Activated T-cell treated with anti-CD3 and anti-CD28 coated beads for 48 hours (primary cell): ENCODE measurements at places on chromosomes 7 and 10.
A peak's percentile ranks its signal among the peaks of the same experiment; 100 is the strongest.

- no peak for DNase-seq
Observed at GRCh38 chr10:102434394-102435132, 2.2 kb upstream of the CUEDC2 start.

- DNase-seq, result no peak
Observed at GRCh38 chr10:9515922-9516321, 1461.4 kb downstream of the GATA3 start.

DNA sequence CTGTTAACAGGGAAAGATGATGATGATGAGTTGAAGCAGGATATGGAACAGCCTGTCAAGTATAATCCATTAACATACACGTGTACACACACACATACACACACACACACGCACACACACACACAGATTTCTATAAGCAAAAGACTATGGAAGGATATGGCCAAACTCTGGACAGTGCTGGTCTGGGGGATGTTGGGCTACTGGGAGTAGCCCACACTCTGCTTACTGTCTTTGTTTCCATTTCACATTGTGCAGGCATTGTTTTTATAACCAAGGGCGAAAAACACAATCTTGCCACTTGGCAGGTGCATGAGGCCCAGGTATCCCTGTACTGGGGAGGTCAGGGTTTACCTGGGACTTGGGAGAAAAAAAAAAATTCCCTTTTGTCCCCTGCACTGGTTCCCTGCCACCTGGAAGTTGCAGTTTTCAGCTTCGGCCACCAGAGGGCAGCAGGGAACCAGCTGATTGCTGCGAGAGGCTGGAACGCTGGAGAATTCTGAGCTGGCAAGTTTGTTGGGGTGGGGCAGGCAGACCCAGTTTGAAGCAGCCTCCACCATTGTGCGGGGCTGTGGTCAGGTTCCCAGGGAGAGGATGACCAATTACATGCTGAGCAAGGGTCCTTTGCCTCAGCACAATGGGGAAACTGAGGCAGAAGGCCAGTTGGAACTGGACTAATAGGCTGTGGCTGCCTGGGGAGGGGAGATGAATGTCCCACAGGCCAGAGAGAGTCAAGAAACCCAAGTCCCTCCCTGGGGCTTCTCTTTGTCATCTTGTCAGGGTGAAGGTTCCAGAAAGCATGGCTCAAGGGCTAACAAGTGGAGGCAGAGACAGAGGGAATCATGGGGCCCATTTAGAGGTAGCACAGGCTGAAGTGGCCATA, 27.3 kb downstream of the PPIF start:
- peak; percentile 66 for DNase-seq

GRCh38 chr7:36440880-36441279, 51.2 kb downstream of the ANLN start:
- DNase-seq, result no peak

- no peak for DNase-seq
Observed at GRCh38 chr10:19570991-19571390, 245.2 kb upstream of the PLXDC2 start.

- DNase-seq, result peak; percentile 37
Observed at GRCh38 chr10:109978481-109978880, 29.3 kb upstream of the ADD3 start.

DNA sequence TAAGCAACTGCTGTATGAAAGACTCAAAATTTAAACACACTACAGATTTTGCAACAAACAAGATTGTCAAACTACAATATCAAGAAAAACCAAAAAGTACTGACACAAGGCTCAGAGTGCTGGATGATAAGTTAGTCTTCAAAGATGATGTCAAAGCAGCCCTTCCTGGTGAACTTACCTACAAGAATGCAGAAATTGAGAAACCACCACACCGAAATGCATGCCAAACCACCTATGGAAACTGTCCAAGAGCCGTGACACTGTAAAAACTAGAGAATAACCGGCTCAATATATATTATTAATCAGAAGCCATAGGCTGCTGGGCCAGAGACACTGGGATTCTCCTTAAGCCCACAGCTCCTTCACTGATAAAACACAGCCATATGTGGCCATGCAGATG, 25.3 kb downstream of the DENND11 start:
- no peak for DNase-seq
